CD4-positive, alpha-beta T cell treated with Interleukin-21 for 1 hour (primary cell): ENCODE measurements at places on chromosomes 11 and 22.

GRCh38 chr11:43376594-43376993 is 17.9 kb downstream of the TTC17 start:
- no peak for DNase-seq

DNA sequence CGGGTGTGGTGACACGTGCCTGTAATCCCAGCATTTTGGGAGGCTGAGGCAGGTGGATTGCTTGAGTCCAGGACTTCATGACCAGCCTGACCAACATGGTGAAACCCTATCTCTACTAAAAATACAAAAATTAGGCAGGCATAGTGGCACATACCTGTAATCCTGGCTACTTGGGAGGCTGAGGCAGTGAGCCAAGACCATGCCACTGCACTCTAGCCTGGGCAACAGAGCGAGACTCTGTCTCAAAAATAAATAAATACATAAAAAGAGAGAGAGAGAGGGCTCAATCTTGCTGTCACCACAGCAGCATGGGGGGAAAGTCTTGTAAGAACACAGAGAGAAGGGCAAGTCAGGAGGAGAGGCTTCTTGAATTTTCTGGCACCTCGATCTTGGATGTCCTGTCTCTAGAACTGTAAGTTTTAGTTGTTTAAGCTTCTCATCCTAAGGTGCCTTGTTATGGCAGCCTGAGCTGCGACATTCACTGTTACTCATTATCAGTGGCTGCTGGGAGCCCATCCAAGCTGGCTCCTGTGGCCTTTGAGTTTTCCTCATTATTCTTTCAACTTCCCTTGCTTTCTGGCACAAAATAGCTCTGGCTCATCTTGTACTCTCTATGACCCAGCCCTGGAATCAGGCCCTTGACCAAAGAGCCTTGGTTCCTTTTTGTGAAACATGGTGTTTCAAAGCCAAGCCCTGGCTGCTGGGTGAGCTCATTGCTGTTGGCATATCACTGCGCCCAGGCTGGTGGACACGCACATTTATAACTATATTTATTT is 8.0 kb upstream of the PSMC3 start:
- no peak for DNase-seq

DNA sequence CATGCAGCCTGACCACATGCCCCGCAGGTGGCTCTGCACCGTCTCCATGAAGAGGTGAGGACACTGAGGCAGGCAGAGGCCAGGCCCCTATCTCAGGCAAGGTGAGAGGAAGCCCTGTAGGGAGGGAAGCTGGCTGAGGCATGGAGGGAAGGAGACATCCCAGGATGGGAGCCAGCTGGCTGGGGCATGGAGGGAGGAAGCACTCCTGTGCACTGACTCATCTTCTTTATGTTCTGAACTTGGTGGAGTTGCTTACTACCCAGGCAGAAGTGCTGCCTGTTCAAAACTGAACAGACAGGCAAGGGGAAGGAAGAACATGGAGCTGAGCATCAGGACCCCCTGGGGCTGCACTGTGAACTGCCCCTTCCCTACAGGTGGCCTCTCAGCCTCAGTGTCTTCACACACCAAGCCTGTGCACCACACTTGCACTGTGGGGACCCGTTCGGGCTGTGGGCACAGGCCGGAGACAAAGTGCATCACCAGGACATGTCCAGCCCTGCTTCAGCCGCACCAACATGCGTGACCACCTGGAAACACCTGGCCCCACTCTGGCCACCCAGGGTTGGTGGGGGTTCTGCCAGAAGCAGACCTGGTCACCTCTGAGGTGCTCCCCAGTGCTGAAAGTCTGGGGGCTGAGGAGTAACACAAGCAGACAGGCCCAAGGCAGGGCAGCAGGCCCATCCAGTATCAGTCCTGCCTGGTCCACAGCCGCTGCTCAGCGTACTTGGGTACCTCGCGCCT is 55.5 kb downstream of the DGCR2 start:
- no peak for DNase-seq

DNA sequence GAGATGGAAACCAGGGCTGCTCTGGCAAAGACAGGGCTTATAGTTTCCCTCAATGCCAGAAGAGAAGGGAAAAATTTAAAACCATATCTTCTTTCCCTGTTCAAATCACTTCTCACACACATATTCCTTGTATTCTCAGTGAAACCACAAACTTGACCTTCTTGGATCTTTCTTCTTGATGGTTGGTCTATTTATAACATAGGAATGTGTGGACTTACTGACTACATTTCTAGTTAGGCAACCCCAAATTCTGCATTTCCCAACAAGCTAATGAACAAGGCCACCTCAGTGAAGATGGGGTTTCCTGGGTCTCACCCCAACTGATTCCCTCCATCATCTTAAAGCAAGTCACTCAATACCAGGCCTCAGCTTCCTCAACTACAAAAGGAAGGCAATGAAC is 3.8 kb upstream of the QSER1 start:
- DNase-seq, result no peak

DNA sequence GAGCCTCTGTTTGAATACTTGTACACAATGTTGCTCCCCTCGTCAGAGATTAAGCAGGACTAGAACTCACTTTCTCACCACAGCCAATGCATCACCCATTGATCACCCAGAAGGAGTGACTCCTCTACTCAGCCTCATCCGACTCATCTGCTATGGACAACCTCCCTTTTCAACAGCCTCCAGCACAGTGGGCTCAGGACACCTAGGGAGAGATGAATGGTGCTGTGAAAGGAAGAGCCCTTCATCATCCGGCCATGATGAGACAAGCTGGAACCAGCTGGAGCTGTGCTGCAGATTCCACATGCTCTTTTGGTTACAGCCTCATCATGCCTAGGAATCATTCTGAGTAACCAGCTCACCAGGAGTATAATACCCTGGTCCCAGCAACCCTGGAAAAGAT is 15.5 kb downstream of the C11orf91 start:
- DNase-seq, result no peak

- DNase-seq, result no peak
Measured at GRCh38 chr11:61273178-61274078, 21.7 kb downstream of the VWCE start.

GRCh38 chr22:31230871-31231621 is 18.9 kb downstream of the LIMK2 start:
- DNase-seq, result peak; percentile 72

- peak; percentile 64 for DNase-seq
Measured at GRCh38 chr11:6705905-6706535, 22.9 kb upstream of the MRPL17 start.

DNA sequence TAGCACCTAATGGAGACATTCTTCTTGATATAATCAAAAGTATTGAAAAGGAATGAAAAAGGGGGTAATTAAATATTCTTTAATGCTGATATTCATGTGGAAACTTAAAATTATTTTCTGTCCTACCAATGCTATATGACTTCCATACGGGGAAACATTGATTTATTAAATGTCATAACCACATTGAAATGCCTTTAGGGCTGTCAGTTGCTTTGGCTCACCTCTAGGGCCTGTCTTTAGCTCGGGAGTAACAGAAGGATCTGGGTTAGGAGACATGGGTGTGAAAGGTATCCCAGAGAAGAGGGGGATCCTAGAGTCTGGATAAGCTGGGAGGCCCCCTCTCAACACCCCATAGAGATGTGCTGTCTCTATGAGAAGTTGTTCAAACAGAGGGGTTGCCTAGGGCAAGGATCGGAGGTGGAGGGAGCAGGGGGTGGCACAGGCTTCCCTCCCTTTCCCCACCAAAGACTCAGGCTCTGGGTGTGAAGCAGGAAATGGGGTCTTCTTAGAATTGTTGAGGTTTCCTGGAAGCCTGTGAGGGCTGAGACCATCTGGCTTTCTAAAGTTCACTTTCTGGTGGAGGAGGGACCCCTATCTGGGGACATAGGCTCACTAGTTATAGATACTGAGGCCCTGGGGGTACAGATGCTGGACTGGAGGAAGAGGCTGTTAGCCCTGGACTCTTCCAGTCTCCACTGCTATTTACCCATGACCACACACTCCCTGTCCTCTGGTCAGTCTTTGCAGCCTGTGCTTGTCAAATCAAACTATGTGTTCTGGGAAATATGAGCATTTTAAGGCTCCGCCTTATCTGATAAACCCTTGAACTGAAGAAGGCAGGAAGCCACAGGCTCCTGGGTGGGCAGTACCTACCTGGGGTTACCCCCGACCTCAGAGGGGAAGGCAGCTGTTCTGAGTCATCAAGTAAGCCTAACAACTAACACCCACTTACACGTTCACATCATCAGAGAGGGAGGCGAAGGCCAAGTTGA is 55.8 kb upstream of the RRAS2 start:
- DNase-seq, result peak; percentile 80

GRCh38 chr22:27192135-27192829 is 534.9 kb downstream of the MIAT start:
- DNase-seq, result no peak

DNA sequence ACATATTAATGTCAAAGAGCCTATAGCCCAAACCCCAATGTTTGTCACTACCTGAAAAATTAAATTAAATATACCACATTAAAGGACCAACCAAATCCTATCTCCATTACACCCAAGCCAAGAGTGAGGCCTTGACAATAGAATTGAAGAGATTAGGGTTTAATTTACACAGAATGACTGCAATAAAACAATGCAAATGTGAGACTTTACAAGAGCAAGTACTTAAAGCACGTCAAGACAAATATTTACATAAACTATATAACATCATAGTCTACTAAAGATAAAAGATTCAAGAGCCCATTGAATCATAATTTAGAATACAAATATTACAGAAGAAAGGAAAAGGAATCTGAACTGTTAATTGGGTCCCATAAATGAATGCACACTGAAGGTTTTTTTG is 85.6 kb downstream of the CADM1 start:
- no peak for DNase-seq

DNA sequence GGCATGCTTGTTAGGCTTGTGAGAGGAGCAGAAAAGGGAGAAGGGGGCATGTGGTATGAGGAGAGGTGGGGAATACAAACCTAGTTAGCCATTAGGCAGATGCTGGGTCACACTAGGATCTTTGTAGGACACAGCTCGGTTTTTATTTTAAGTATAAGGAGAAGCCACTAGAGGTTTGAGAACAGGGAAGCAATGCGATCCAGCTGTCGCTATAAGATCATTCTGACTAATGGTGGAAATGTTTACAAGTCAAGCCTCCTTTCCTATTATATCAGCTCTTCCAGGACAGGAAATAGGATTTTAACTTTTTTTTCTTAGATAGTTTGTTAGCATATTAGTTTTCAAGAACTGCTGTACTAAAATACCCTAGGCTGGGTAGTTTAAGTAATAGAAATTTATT is 609.9 kb downstream of the INSC start:
- DNase-seq, result no peak

GRCh38 chr11:63022441-63022840 is 6.8 kb upstream of the SLC22A8 start:
- no peak for DNase-seq

- no peak for DNase-seq
Measured at GRCh38 chr11:45258982-45259530, 27.1 kb downstream of the SYT13 start.

GRCh38 chr11:13031349-13031748 is 22.2 kb downstream of the RASSF10 start:
- no peak for DNase-seq

- DNase-seq, result no peak
Measured at GRCh38 chr11:73852049-73852448, 24.6 kb downstream of the COA4 start.

DNA sequence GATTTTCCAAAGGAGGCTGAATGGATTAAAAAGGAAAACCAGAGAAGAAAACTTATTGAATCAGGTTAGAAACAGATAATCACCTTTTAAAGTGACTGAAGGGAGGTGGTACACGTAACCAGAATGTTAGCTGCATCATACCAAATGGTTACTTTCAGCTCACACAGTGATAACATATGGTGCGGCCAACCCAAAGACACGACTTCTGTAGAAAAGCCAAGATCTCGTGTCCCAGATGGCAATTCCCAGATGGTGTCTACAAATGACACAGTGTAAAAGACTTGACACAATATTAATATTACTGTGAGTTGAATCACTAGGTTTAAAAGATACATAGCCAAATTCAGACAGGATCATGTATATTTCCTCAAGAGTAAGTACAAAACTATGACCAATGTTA is 5.2 kb downstream of the PPP2R1B start:
- no peak for DNase-seq

DNA sequence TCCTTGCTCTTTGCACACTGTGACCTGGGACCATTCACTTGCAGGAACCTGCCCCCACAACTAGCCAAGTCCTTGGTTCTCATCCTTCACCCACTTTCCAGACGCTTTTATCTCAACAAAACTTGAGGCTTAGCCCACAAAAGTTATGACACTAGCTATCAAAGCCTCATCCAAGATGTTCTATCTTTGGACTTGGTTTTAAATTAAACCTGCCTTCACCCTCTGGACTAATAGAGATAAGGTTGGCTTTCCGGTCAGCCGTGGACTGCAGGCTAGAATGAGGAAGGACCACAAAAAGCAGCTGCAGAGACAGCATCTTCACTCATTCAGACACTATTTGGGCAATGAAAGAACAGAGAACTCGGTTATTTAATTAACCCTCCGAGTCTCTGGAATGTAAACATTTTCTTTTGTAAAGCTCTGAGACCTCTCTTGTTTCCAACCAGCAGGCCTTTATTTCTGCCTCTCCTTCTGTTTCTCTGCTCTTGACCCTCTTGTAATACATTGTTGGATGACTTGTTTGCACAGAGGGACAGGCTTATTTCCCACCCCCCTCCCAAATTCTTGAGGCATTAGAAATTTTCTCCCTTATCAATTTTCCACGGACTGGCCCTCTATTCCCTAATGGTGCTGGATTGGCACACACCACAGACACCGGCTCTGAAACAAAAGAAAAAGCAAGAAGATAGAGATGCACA is 41.4 kb downstream of the ARL14EP start:
- DNase-seq, result no peak

GRCh38 chr22:45891471-45891995 is 85.4 kb downstream of the WNT7B start:
- no peak for DNase-seq

DNA sequence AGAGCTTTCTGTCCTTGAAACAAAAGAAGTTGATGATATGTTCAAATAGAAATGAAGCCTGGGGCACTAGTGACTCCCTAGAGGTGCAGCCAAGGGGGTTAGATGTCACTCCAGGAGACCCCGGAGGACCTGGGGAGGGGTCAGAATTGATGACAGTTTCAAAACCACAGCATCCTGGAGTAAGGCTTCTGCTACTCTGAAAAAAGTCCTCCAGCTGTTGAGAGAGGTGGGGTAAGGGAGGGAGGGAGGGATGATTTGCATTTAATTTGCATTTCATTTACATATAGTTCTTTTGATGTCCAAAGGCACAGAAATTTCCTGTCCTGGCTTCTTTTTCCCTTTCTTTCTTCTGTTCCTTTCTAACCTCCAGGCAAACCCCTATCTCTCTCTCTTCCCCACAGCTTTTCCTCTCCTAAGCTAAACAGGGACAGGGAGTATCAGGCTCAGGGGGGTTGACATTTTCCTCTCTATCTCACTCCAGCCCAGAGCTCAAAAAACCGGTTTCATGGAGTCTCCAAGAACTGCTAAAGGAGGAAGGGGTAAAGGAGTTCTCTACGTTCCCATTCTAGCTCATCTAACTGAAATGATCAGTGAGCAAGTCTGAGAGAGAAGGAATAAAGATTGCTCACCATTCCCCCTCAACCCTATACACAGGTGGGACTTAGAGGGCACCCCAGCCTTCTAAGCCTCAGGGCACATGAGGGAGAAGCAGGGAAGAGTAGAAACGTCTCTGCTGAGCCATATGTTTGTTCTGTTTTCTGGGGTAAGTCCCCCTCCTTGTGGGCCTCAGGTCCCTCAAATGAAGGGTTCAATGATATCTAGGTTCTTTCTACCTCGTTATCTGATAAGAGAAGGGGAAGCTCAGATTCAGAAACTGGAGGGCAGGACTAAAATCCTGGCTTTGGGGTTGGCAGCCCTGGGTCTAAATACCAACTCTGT is 3.5 kb upstream of the POU2F3 start:
- DNase-seq, result no peak
